ENCODE measurements at places on chromosomes 4 and X. TPM values are rescaled to one million over a fixed set of nuclear protein-coding genes. Genes with fewer than 3 reads are reported as not detected.

The CT45A5 gene
- total RNA-seq = not detected

The CFP gene
- total RNA-seq = 0.53 TPM

The PFKFB1 gene
- total RNA-seq = 0.74 TPM

The NSUN7 gene
- 18.5 TPM for total RNA-seq

GRCh38 chr4:175772170-175772705 is 39.8 kb downstream of the GPM6A start:
- DNase-seq = no peak

DNA sequence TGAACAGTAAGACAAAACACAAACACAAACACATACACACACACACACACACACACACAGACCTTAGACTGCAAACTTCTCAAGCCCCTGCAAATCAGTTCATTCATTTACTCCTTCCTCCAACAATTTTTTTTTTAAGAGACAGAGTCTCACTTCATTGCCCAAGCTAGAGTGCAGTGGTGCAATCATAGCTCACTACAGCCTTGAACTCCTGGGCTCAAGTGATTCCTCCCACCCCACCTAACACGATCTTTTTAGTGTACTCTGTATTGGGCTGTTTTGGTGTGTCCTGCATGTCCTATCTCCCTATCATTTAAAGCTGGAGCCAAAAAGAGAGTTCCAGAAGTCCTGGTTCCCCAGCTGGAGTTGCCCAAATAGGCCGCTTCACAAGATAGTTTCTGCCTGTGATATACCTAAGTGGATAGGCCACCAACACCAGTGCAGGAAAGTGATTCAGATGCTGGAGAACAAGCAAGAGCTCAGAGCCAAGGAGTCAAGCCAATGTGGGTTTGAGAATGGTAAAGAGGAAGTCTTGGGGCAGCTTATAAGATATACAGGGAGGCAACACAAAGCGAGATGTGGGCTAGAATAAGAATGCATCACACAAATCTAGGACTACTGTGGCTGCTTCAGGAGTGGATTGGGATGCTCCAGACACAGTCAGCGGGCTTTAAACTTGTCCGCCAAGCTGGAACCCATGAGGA is 85.4 kb upstream of the RAPGEF2 start:
- no peak for DNase-seq

DNA sequence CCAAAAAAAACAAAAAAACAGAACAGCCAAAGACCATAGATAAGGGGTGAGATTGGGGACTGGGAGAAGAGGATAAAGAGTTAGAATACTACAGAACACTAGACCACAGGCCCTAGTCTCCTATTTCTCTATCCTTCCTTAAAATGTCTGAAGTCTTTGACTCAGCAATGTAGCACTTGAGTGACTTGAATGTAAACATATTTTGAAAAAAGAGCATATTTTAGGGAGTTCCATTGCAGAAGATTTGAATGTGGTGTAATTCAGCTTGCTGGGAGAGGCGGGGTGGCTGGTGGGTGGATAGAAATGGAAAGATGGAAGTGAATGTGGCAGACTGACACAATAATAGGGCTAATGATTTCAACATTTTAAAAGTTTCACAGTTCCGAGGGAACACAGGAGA is 144.9 kb downstream of the CHIC2 start:
- no peak for DNase-seq

- DNase-seq = peak; percentile 34
These were observed 49.4 kb downstream of the RPS6KA3 start for GRCh38 chrX:20217271-20217670.

GRCh38 chrX:5417381-5417780 is 811.3 kb downstream of the NLGN4X start:
- no peak for DNase-seq

DNA sequence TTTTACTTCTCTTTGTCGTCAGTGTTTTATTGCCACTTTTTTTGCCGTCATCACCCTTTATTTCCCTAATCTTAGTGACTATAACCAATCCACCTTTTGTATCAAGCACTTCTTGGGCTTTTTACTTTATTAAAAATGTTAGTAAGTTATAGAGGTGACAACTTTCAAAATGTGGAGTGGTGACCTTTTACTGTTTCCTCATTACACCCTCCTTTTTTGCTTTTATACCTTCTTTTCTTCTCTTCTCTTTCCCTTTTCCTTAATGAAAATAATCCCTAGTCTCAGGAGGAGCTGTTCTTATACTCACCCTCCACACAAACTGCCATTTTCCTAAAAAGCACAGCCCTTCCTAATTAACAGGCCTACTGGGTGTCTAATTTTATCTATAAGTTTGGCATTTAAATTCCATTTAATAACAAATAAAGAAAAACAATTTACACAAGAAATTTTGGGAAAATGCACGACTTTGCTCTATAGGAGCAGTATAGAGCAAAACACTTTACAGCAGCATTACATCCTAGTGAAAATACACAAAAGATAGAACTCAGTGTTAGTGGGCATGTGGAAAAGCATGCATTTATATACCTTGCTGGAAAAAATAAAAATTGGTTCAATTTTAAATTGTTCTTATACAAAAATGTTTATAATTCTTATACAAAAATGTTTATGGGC is 27.3 kb downstream of the BBS12 start:
- DNase-seq = no peak

- DNase-seq = no peak
These were observed 63.7 kb upstream of the RPL34 start for GRCh38 chr4:108556588-108557200.

DNA sequence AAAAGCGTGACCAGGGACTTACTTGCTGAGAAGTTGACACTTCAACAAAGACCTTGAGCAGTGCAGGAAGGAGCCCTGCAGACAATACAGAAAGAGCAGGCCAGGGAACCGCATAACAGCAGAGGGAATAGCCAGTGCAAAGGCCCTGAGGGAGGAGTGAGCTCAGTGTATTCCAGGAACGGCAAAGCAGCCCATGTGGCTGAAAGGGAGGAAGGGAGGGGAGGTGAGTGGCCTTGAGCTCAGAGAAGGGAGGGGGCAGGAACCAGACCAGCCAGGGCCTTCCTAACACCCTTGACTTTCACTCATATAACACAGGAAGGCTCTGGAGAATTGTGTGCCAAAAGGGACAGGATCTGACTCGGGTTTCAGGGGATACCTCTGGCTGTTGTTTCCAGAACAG is 112.2 kb downstream of the BCOR start:
- no peak for DNase-seq

DNA sequence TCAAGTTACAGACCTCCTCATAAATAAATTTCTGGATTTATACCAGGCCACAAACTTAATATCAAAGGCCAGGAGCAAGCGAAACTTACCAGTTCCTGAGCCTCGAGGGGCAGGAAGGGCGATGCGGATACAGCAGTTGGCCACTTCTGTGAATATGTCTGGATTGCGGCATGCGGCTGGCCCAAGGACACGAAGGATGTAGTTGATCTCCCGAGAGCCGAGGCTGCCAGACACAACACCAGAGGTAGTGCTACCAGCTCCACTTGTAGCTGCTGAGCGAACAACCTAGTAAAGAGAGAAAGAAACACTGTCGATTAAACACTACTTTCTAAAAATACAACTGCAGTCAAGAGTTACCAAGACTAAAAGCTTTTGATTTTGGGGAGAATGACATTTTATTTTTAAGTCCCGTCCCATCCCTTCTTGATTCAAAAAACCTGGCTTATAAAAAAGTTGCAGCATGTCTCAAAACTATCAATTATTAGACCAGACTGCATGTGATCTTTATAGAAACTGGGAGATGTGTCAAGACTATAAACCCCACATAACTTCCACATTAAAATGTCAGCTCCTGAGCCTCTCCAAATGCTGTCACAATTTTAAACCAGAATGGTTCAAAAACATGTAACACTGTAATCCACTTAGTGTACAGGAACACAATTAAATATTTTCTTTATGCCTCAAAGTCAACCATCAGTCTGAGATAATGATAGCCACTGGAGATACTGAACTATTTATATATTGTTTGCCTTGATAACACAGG is 105.6 kb downstream of the HUWE1 start:
- no peak for DNase-seq

DNA sequence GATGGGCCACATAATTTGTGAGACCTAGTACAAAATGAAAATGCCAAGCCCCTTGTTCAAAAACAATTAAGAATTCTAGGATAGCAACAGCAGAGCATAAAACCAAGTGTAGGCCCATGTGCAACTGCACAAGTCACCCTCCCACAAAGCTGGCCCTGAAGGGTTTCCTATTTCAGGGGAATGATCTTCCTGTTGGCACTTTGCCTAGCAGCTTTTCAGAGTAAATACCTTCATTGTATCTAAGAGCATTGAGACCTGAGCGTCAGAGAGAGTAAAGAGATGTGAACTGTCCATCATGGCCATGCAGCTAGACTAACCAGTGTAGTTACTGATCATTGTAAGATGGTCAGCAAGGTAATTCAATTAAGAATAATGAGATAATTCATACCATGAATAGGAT is 113.6 kb downstream of the CNKSR2 start:
- DNase-seq = peak; percentile 34

Measured in PC-9 (cell line).